Caco-2 (cell line): ENCODE measurements at places on chromosomes 7 and 10. TPM values are rescaled to one million over a fixed set of nuclear protein-coding genes. Genes with fewer than 3 reads are reported as not detected.

The AZGP1 gene
- total RNA-seq = not detected in 2 replicates

DNA sequence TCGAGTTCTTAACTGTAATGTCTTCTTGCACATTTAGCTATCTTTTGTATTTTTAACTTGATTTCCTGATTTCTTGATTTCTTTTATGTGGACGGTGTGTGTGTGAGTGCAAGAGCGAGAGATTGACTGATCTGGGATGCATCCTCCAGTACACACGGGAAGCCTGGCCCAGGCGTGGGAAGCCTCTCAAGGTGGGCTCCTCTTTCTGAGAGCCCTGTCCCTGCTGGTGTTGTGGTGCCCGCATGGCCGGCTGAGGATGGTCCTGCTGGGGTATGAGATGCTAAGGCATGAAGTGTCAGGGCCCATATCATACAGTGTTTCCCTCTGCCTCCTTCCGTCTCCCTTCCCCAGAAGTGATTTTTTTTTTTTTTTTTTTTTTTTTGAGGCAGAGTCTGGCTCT, 130.8 kb upstream of the TCERG1L start:
- H3K27ac ChIP-seq = no peak overlapping the region
- DNase-seq = no peak
- no peak overlapping the region for H3K4me3 ChIP-seq
- H3K36me3 ChIP-seq = no peaks in the 10 kb centered on the region
- no peaks in the 10 kb centered on the region; the same call in 1 of the 2 replicates for H3K27me3 ChIP-seq
- no peaks in the 10 kb centered on the region for H3K4me1 ChIP-seq

The BMS1 gene
- 36.3 and 38.2 TPM in 2 replicates for total RNA-seq

The STEAP4 gene
- 0.05 TPM in 1 of 2 replicates, not detected in the other for total RNA-seq

- no peak overlapping the region for H3K27ac ChIP-seq
- H3K4me1 ChIP-seq = no peaks in the 10 kb centered on the region
- no peaks in the 10 kb centered on the region for H3K27me3 ChIP-seq
These were observed 1040.0 kb downstream of the SORCS3 start for GRCh38 chr10:105681051-105681450.
